Omental fat pad (tissue), 4 donors: ENCODE measurements at places on chromosomes 12 and 14. TPM values are rescaled to one million over a fixed set of nuclear protein-coding genes. Genes with fewer than 3 reads are reported as not detected.

GRCh38 chr12:15240898-15241297, 19.7 kb upstream of the RERG start:
- no peak for DNase-seq

- no peak for DNase-seq
These were observed 65.5 kb upstream of the BEGAIN start for GRCh38 chr14:100652744-100653143.

ORAI1 gene
- total RNA-seq: 13.5 TPM

DEGS2 gene
- total RNA-seq: 0.19 TPM

PLEKHD1 gene
- not detected for total RNA-seq

GRCh38 chr12:49854976-49855375, 12.1 kb upstream of the BCDIN3D start:
- no peak for DNase-seq

KRT77 gene
- total RNA-seq: not detected

AKAP3 gene
- total RNA-seq: 3.6 TPM

DNA sequence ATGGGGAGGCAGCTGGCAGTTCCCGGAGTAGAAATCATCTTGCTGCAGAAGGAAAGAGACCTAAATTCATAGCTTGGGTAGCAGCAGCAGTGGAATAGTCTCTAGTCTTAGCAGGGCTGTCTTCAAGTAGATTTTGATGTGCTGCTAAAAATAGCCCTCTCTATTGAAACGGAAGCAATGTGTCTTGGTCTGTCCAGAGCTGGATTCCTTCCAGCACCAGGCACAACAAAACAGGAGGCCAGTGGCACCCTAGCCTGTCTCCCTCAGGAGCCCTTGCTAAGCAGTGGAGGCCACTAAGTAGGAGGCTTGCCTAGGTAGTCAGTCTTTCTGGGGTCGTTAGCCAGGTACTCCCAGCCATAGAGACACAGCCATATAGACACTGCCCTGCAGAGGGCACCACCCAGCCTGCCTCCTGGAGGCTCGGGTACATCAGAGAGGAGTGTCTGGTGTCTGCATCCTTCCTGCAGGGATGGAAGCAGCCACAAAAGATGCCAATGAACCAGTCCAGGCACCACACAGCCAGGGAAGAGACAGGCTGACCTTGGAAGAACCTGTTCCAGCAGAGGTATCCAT, 97.5 kb downstream of the CRACR2A start:
- no peak for DNase-seq

DNA sequence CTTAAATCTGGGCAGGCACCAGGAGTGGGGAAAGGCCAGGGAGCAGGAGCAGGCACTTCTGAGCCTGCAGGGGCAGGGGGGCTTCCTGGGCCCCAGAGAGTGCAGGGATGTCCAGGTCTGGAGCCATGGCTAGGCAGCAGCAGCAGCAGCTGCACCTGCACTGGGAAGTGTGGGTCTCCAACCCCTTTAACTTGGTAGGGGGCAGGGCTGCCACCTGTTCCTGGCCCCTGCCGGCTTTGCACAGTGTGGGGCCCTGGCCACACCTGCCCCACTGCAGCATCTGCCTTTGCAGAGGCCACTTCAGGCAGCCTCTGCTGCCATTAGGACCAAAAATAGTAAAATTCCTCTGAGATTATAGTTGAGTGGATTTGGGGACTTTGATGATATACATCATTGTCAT, 138.5 kb downstream of the SLC16A7 start:
- DNase-seq: no peak

GRCh38 chr14:52724360-52724644, 5.7 kb upstream of the STYX start:
- DNase-seq: no peak

SYT1 gene
- total RNA-seq: 1.1 TPM

- DNase-seq: peak; percentile 91
These were observed 76.6 kb downstream of the SSPN start for GRCh38 chr12:26271889-26272492.

DNA sequence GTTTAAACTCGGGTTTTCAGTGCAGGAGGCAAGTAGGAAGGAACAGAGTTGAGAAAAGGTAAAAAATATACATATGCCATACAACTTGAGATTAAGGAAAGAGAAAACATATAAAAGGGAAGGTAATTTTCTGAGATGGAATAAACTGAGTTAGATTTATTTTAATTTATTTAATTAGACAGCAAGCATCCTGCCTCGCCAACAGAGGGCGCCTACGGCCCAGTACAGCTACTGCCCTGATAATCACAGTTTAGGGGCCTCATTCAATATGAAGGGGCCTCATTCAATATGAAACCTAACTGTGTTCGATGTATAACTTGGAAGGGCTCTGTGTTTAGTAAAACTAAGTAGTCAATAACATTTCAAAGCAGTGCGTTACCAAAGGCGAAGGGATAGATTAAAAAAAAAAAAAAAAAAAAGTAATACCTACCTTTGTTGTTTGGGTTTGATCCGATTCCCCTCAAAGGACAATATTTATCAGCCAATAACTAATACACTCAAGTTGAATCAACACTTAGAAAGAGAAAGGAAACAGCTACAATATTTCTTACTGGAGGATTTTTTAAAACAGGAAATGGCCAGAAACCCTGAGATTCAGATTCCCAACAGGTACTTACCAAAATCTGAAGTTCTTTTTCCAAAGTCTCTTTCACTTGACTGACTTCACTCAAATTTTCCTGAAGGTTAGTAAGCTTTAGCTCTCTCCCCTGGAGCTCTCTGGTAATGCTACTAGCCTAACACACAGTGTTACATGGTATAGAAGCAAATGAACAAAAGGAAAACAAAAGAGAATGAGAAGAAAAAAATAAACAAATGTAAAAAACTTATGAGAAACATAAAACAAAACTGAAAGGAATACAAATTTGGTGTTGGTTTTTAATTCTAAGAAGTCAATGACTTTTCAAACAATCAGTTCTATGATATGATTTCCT, 70.0 kb upstream of the VPS33A start:
- no peak for DNase-seq

DNA sequence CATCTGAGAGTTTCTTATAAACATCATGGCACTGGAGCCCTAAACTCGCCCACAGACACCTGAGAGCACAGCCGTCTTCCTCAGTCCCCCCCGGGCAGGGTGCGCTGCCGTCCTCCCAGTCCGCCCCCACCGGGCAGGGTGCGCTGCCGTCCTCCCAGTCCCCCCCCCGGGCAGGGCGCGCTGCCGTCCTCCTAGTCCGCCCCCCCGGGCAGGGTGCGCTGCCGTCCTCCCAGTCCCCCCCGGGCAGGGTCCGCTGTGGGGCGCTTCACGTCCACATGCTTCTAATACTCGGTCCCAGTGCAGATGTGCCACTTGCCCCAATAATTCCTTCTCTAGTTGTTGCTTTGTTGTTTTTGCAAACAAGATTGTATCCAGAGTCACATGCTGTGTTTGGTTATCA, 6.9 kb upstream of the ADSS1 start:
- no peak for DNase-seq

DNA sequence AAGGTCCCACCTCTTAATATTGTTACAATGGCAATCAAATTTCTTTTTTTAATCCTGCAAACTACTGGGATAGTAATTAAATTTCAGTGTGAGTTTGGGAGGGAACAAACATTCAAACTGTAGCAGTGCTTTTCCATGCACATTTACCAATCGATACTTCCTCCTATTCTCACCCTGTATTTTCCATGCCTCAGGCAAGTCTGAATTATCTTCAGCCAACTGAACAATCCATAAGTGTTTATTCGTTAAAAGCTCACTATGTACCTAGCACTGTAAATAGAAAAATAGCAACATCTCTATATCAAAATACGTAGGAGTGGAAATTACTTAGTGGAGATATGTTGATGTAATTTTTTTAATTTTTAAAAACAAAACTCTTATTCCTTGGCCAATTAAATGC, 43.5 kb downstream of the CCDC177 start:
- DNase-seq: no peak

NR4A1 gene
- total RNA-seq: 74.9 TPM

GRCh38 chr12:67155863-67156262, 113.3 kb upstream of the CAND1 start:
- DNase-seq: no peak

MGP gene
- total RNA-seq: 317 TPM

DNA sequence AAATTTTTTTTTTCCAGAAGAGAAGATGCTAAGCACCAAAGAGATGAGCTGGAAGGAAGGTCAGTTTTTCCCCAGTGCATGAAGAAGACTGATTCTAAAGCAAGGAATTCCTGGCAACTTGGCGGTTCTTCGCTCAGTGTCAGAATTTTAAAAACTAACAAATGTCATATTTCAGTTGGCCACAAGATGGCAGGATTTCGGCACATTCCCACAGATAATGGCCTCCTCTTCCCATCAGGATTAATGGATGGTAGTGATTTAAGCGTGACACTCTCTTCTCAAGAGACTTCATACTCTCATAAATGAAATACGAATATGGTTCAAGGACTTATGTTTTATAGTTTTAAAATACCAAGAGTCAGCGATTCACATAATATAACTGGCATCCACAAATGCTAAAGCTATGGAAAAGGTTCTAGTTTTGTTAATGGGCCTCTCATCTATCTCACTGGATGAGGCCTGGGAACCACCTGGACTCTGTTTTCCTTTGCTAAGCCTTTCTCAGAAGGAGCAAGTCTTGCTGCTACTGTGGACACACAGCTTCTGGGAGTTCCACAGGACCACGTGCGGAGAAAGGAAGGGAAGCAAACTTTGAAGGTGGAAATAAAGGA, 46.1 kb upstream of the PTPRO start:
- no peak for DNase-seq

GRCh38 chr14:49303946-49304516, 282.1 kb downstream of the RPS29 start:
- no peak for DNase-seq

GRCh38 chr14:101763941-101764709, 2.6 kb downstream of the PPP2R5C start:
- no peak for DNase-seq

DNA sequence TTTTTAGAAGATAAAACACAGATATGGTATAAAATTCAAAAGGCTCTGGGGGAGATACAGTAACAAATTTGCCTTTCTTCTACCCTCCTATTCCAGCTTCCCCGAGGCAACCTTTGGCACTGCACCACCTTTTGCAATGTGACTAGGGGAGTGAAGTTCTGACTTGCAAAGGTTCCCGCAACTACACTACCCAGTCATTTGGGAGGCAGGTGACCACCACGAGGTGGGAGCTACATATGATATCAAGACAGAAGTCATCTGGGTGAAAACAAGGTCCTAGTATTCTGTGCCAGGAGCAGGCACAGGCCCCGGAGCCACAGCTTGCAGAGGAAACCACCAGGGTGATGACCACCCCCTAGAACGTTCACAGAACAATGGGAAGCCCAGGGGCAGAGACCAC, 141.5 kb downstream of the TTC7B start:
- DNase-seq: no peak

DNA sequence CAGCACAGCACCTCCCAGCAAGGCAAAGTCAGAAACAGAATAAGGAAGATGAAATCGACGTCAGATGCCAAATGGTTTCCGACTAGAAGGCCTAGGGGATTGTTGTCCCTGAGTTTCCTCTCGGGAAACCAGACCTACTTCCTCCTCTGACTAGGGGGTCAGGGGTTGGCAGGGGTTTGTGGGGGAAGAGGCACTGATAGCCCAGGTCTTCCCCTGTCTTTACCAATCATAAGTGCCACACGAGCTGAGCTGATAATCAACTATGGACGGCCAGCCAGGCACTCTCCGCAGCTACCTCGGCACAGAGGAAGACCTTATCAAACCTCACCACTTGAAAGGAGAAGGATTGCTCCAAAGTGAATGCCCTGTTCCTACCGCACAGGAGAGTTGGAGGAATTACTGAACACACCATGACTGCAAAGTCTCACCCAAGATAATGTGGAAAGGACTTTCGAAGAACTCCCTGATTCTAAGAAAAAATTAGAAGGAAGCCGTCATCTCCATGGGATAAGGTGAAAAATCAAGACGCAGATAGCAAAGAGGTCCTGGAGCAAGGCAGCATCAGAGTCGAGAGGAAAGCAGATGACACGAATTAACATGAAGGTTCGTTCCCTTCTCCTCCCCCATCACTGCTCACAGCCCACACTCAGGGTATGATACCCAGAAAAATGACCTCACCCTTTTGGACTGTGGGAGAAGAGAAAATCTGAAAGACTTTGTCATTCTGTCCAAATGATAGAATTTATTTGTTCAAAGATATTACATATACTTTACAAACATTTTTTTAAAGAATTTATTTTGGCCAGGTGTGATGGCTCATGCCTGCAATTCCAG, 77.7 kb upstream of the MED13L start:
- no peak for DNase-seq

DNA sequence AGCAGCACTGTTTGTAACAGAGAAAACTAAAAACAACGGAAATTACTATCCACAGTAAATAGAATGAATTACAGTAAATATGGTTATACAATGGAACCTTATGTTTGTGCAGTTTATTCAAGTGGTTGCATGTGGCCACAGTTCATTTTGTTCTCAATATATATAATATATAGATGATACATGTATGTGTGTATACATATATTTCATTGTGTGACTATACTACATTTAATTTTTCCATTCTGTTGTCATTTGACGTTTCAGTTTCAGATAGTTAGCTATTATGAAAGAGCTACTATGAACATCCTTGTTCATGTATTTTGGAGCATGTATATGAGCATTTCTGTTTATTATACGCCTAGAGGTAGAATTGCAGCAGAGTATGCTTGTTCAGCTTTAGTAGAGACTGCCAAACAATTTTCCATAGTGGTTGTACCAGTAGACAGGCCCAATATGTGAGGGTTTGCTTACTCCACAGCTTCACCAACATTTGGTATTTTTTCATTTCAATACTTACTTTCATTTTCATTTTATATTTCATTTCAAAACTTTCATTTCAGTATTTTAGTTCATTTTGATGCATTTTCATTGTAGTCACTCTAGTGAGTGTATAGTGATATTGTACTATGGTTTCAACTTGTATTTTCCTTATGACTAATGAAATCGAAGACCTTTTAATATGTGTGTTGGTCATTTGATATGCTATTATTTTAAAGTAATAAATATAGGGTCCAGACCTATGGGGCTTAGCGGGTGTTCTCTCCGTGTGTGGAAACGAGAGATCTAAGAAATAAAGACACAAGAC, 141.5 kb upstream of the FGD4 start:
- no peak for DNase-seq

DNA sequence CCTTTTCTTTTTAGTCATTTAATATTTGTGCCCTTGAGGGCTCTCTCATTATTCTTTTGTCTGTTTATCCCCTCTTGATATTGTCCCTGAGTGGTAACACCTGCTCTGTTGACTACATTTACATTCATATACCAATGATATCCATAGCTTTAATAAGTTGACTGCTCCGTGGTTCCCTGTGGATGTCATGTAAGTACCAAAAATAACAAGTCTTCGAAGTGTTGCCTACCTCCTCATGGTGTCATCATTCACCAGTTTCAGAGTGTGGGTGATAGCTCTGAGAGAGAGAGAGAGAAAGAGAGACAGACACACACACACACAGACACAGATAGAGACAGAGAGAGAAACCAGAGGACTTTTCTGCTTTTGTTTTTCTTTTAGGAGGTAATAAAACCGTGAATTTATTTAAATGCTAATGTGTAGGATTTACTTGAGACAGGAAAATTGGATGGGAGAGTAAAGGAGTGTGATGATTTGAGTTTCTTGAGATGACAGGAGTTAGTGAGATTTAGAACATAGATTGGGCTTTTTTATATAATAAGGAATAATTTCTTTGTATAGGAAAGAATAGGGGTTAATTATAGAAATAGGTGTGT, 52.2 kb downstream of the PAPOLA start:
- no peak for DNase-seq
